ENCODE measurements at places on chromosomes 6 and 20.

- DNase-seq: no peak
Observed at GRCh38 chr20:35144694-35145093, 2.4 kb downstream of the EDEM2 start.

DNA sequence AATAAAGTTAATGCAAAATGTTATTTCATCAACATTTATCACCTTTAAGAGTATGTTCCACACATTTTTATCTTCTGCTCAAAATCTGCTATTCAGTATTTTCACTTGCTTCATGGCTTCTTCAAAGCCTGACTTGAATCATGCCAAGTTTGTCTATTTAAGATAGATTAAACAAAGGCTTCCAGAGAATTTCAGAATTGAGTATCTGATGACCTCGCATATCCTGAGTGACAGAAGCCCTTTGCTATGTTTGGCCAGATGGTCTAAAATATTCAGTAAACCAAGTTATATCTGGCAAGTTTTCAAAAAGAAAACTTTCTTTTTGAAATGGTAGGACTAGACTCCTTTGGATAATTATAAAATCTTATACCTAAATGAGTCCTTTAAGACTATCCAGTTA, 348.9 kb upstream of the KCNQ5 start:
- peak; percentile 42 for DNase-seq

DNA sequence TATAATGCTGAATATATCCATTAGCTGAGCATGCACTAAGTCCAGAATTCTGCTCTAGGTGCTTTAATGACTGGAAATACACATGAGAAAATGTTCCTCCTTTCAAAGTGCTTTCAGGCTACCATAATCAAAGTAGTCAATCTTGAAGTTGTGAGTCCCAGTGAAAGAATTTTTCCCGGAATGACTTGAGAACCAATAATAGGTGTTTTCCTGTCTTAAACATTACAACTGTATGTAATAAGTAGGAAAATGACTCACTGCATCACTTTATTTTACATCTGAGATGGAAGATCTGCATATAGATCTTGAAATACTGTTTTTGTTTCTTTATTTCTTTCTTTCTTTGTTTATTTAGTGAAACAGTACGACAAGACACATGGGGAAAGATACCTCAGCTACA, 437.4 kb upstream of the JAG1 start:
- DNase-seq: no peak

DNA sequence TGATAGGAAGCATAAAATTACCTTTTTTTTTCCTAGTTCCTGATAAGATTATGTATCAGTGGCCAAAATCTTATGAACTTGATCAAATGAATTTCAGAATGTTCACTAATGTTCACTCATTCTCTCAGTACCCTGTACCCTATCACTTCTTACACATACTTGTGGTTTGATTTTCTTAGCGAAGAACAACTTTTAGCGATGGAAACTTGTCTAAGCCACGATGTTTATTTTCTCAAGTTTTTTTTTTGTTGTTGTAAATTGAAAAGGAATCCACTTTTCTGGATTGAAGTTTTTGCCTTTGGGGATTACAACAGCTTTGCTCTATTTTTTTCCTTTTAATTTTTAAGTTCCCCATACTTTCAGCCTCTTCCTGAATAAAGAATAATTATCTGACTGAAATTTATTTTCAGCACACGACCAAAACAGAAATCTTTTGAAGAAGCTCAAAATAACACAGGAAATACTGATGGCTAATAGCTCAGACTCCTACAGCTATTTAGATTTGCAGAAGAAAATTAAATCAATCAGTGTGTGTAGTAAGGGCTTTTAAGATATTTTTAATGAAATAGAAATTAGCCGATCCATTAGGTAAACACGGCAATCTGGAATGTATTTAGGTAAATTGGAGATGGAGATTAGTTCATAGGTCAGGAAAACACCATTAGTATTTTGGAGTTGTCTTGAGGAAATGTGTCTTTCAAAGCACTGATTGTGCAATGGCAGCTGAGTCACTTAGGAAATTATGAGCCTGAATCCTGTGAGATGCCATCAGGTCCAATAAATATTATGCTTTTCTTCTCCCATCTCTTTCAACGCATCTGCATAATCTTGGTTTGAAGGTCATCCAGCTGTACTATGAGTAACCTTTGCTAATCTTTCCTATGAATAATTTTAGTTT, 217.5 kb downstream of the GJA1 start:
- peak; percentile 68 for DNase-seq

DNA sequence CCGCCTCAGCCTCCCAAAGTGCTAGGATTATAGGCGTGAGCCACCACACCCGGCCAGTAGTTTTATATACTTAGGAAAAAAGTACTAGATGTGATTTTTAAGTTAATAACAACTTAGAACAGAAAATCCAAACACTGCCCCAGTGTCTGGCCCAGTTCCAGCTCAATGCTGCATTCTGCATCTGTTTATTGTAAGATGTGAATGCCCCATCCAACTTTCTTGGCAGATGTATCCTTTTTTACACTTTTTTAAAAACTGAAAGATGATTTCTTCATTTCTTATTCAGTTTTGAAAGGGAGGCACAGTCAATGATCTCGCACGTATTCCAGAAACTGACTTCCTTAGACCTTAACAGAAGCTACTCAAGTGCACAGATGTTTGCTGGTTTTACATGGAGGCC, 85.6 kb upstream of the SRSF6 start:
- DNase-seq: no peak

GRCh38 chr6:20630136-20630535, 95.9 kb downstream of the CDKAL1 start:
- no peak for DNase-seq

- DNase-seq: no peak
Observed at GRCh38 chr6:150235218-150235617, 92.4 kb downstream of the PPP1R14C start.

Data from non-pigmented ciliary epithelial cell (primary cell).